Smooth muscle cell of the umbilical artery (primary cell): ENCODE measurements at places on chromosomes 12 and 14. TPM values are rescaled to one million over a fixed set of nuclear protein-coding genes. Genes with fewer than 3 reads are reported as not detected.

Gene SLC22A17
- total RNA-seq, result 30.4 and 54.9 TPM in 2 replicates

Gene ZBTB39
- total RNA-seq, result 5.0 and 6.8 TPM in 2 replicates

Gene ABCD4
- total RNA-seq, result 22.6 and 24.7 TPM in 2 replicates

Gene IL23A
- not detected in 2 replicates for total RNA-seq

Gene DBX2
- total RNA-seq, result not detected in 2 replicates
